GM23248 (cell line): ENCODE measurements at places on chromosomes 16 and 17. TPM values are rescaled to one million over a fixed set of nuclear protein-coding genes. Genes with fewer than 3 reads are reported as not detected.

The CD300LG gene
- not detected in 2 replicates for total RNA-seq

The HSPB9 gene
- not detected in 2 replicates for total RNA-seq

The CHST5 gene
- total RNA-seq, result 0.25 TPM in 1 of 2 replicates, not detected in the other

The NPIPA8 gene
- total RNA-seq, result 12.6 TPM in 1 of 2 replicates, not detected in the other
